ENCODE measurements at places on chromosomes 2 and 18.

DNA sequence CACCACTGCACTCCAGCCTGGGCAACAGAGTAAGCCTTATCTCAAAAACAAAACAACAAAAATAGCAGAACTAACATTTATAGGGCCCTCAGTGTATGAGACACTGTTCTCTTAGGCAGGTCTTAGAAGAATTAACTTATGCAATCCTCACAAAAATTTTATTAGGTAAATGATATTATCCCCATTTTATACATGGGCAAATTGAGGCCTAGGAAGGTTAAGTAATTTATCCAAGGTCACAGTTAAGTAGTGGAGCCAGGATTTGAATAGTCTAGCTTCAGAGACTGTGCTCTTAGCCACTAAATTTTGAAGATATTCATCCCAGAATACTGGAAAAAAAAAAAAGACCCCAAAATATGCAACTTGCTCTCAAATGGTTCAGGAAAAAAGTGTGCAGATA, 16.4 kb upstream of the LCT start:
- no peak for DNase-seq

DNA sequence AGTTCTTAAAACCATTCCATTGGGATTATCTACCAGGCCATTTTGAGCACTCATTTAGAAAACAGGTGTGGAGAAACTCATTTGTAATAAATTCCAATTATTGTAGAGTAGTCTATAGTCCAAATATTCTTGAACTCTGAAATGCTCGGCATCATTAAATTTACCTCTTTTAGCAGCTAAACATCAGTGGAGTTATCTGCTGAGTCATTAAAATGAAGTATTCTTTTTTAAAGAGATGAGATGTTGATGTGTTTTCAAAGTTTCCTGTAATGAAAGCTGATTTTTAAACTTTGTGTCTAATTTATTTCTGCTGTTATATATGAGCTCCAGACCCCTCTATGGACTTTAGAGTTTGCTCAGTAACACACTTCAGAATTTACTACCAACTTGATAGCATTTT, 1635.2 kb downstream of the SUCLG1 start:
- DNase-seq = no peak

GRCh38 chr2:73968357-73968937, 16.3 kb upstream of the TET3 start:
- DNase-seq = no peak

- DNase-seq = no peak
Observed at GRCh38 chr2:230661072-230661957, 51.3 kb upstream of the CAB39 start.

DNA sequence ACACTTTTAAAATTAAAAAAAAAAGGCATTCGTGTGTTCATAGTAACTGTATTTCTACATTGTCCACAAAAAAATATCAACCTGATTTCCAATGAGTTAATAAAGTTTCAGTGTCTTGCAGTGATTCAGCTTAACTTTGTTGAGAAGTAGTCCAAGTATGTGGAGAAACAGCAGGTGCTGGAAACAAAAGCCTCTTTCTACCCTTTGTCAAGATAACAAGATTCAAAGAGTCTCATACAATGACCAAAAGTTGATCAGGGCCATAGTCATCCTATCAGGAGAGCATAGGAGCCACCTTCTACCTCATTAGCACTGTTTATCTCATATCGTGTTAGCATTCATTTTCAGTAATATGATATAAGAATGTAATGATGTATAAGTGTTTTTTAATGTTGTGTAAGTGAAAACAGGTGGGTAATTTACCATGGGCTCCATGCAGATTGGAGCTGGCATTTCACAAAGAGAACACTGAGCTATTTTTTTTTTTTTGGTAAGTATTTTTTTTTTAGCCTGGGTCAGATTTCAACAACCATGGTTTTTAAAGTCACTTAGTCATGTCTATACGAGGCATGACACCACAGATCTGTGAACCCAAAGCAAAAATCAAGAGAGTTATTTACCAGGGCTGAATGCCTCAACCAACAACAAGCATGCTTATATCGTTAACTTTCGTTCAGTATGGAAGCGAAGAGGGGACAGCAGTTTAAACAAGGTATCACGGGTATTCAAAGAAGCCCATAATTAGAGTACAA, 165.0 kb upstream of the ZNF521 start:
- DNase-seq = no peak

DNA sequence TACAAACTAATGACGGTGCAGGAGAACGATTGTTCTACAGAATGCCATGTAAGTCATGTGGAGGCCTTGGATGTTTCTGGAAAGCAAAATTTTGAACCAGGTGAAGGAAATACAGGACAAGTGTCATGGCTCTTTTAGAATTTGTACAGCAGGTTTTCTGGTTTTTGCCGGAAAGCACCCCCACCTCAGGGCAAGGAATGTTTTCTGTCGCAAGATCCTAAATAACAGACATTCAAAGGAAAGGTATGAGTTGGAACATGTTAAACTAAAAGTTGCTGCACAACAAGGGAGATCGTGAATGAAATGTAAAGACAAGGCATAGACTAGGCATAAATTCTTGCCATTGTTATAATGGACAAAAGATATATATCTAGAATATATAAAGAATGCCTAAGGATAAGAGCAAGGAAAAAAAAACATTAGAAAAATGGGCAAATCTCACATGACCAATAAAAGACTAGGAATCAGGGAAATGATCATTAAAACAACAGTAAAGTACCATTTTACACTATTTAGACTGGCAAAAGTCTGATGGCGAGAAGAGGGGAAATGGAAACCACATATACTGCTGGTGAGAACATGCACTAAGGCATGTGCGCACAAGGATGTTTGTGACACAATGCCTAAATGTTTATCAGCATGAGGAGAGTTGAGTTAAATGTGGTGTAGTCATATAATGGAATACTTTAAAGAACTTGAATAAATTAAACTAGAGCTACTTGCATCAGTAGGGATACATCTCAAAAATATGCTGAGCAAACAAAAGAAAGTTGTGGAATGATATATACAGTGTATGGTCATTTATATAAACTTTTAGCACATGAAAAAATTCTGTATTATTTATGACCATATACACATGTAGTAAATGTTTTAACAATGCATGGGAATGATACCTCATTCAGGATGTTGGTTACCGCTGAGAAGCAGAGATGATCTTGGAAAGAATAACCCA, 127.0 kb downstream of the EML6 start:
- DNase-seq = no peak

- DNase-seq = no peak
Observed at GRCh38 chr18:58060254-58060653, 16.2 kb downstream of the NEDD4L start.

DNA sequence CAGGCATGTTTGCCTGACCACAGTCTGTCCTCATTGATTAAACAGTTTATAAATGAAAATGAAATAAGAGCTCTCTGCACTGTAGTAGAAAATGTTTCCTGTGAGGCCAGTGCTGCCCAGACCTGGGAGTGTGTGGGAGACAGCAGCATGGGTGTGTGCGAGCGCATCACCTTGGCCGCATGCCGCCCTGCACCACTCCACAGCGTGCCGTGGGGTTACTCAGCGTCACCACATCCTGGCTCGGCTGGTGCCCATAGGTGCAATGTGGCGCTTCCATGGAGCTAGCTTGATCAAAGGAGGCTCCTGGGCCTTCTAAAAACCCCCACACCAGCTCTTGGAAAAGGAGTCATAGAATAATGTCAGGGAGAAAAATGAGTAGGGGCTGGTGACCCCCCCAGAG, 76.0 kb upstream of the EPC2 start:
- DNase-seq = no peak

DNA sequence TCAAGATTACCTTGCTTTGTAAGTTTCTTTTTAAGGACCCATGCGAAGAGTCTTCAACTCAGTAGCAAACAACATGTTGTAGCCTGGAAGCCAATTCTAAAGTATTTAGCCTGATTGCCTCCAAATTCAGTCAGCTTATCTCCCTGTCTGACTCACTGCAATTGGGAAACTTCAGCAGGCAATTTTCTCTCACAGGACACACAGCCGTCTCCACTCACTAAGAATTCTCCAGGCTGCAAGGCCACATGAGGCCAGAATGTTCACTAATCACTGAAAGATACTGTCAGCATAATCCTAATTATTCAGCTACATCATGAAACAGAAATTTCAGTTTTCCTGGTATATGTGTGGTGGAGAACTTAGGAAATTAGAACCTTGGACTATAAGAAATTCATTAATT, 78.1 kb upstream of the PDE1A start:
- DNase-seq = no peak

GRCh38 chr2:155356250-155356649, 657.8 kb downstream of the KCNJ3 start:
- no peak for DNase-seq

- no peak for DNase-seq
Observed at GRCh38 chr18:9910661-9911060, 3.2 kb upstream of the VAPA start.

- no peak for DNase-seq
Observed at GRCh38 chr2:144362401-144362800, 157.5 kb downstream of the ZEB2 start.

DNA sequence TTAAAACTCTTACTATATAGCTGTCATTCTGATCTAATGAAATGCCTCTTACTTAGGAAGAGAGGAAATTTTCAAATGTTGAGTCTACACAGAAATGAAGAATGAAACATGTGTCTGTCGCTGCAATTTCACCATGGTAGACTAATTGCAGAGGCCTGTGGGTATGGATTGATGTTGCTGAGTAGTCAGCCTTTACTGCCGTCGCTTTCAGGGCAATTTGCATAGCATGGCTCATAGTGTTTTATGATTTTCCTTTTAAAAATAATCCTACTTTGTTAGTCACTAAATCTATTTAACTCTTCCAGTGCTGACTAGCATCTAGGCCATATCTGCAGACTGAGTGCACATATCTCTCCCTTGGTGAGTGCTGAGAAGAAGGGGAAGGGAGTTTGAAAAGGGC, 819.2 kb downstream of the SATB2 start:
- no peak for DNase-seq

GRCh38 chr2:233083782-233084181, 23.6 kb downstream of the INPP5D start:
- DNase-seq = no peak

- no peak for DNase-seq
Observed at GRCh38 chr2:128332091-128332634, 13.5 kb upstream of the HS6ST1 start.

- DNase-seq = no peak
Observed at GRCh38 chr2:118363604-118364003, 275.3 kb downstream of the INSIG2 start.

GRCh38 chr2:127479866-127480743, 46.2 kb downstream of the IWS1 start:
- DNase-seq = no peak

- no peak for DNase-seq
Observed at GRCh38 chr2:153417077-153417476, 61.5 kb downstream of the RPRM start.

GRCh38 chr18:58633874-58634273, 5.0 kb upstream of the ALPK2 start:
- DNase-seq = no peak

GRCh38 chr2:1101982-1102590, 151.4 kb downstream of the SNTG2 start:
- DNase-seq = no peak

DNA sequence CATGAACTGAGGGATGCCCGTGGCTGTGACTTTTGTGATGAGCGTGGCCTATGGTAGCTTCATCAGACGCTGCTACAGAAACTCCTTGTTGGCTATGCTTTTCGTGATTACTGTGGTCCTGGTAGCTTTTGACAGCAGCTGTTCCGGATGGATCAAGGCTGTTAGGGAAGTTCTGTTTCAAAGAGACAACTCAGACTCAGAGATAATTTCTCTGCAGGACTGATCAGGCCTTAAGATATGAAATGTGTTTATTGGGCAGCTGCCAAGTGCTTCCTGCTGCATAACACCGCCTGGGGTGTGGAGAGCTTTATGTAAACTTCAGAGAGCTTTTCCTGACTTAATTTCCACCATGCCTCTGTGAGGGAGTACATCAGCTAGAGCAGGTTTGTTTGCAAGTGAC, 243.8 kb downstream of the TSN start:
- no peak for DNase-seq

- DNase-seq = no peak
Observed at GRCh38 chr18:6566338-6566911, 151.7 kb upstream of the L3MBTL4 start.

- no peak for DNase-seq
Observed at GRCh38 chr2:189150033-189150432, 29.5 kb downstream of the COL5A2 start.

- DNase-seq = no peak
Observed at GRCh38 chr18:49400398-49401072, 59.9 kb downstream of the DYM start.

DNA sequence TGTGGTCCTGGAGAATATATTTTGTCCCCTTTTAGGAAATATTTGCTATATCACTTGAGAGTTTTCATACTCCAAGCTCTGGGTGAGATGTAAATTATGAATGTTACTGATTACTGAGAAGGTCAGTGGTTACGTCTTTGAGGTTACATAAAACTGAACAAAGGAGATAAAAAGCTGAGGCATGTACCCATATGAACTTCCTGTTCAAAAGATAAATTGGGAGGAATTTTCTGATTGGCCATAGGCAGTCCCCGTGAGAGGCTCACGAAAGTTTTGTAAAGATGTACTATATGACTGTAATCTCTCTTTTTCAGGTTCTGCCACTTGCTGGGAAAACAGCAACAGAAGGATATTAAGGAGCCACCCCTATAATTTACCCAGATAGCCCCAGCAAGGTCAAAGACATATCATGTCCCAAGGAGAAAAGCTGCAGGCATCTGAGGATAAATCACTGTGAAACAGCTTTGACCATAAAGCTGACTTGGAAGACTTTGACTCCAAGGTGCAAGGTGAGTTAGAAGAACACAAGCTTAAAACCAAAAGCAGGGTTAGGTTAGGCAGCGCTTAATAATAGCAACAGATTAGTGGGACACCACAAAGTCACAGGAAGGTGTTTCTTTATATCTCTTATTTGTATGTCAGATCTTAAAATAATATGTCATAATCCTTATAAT, 90.4 kb downstream of the OSBPL6 start:
- no peak for DNase-seq

- DNase-seq = no peak
Observed at GRCh38 chr2:30503695-30504052, 56.6 kb downstream of the LCLAT1 start.

DNA sequence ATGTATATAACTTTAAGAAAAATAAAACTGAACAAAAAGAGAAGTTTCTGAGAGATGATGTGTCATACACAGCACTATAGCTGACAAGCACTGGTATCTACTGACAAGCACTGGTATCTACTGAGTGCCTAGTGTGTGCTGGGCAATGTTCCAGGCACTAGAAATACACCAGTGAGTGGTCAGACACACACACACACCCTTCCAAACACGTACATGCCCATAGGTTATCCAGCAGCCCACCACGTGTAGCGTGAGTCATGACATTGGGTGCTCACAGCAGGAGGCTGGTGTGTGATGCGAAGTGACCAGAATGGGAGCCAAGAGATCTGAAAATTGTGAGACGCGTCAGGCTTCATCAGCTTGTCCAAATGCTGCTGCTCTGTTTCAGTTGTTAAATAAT, 12.2 kb upstream of the GNAL start:
- no peak for DNase-seq

GRCh38 chr2:212194396-212194795, 344.2 kb downstream of the ERBB4 start:
- no peak for DNase-seq
